SW 1271 (cell line): ENCODE measurements at places on chromosomes 3 and 15.

GRCh38 chr15:40368719-40369473, 10.9 kb downstream of the DISP2 start:
- DNase-seq, result no peak

- DNase-seq, result no peak
Observed at GRCh38 chr3:151919030-151919328, 45.5 kb downstream of the SUCNR1 start.

DNA sequence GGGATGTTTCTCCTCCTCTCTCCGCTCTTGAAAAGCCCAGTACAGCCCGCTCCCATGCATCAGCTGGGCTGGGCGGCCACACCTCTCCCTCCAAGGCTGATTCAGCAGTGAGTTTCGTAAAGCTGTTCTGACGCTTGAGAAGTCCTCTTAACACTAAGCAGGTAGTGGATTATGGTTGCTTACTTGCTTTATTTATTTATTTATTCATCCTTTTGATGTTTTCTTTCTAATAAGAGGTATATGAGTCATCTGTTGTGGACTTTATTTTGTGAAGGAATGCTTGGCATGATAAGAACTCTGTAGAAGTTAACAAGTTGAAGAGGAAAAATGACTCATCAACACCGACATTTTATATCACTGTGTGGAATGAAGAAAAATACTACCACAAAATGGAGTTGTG, 285.0 kb downstream of the SQOR start:
- no peak for DNase-seq

GRCh38 chr15:66721501-66721937, 19.5 kb downstream of the SMAD6 start:
- no peak for DNase-seq

GRCh38 chr3:54630101-54630623, 297.7 kb downstream of the LRTM1 start:
- DNase-seq, result no peak

DNA sequence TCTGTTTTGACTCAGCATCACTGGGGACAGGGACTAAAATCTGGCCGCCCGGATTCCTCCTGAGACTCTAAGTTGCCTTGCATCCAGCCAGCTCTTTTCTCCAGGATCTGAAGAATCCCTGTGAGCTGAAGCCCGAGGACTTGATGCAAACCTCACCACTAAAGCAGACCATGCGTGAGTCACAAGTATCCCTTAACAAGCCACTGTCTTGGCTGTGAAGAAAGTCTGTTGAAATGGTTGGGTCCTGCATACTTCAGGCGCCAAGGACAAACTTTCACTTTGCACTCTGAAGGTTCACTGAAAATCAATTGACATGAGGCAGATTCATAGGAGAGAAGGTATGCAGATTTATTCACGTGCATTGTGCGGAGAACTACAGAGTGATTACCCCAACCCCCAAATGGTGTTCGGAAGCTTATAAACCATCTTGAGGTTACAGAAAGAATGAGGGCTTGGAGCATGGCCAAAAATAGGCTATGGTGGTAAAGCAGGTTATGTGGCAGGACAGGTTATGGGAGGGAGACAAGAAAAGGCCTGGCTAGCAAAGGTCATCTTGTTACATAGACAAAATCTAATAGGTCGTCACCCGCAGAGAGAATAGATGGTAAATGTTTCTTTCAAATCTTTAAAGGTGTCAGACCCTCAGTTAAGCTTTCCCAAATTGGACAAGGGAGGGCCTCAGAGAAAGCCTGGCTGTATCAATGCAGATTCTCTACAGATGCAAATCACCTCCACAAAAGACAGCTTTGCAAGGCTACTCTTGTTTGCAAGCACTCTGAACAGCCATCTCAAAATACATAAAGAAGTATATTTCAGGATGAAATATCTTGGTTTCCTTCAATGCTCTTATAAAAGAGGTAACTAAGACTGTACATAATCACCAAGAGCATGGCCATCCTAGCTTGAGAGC, 126.3 kb upstream of the PLAAT1 start:
- DNase-seq, result no peak

DNA sequence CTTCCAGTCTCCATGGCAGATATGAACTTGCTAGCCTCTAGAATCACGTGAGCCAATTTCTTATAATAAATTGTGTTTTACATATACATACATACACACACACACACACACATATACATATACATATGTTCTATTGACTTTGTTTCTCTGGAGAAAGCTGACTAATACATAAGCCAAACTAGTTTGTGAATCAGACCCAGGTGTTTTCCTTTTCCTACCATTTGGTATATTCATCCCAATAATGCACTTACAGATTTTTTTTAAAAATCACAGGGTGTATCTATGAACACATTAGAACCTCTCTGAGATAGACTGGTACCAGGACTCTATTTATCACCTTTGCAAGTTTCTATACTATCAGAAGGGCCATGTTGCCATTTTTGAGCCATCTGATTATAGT, 122.9 kb upstream of the KCNH8 start:
- no peak for DNase-seq
